ENCODE measurements at places on chromosomes 5 and 9.

GRCh38 chr9:757246-757881 is 84.1 kb upstream of the DMRT1 start:
- no peak overlapping the region for H3K27ac ChIP-seq
- H3K4me3 ChIP-seq = no peak overlapping the region
- no peaks in the 10 kb centered on the region for H3K36me3 ChIP-seq
- H3K27me3 ChIP-seq = no peaks in the 10 kb centered on the region
- H3K4me1 ChIP-seq = peaks cover 8% of the 10 kb centered on the region

DNA sequence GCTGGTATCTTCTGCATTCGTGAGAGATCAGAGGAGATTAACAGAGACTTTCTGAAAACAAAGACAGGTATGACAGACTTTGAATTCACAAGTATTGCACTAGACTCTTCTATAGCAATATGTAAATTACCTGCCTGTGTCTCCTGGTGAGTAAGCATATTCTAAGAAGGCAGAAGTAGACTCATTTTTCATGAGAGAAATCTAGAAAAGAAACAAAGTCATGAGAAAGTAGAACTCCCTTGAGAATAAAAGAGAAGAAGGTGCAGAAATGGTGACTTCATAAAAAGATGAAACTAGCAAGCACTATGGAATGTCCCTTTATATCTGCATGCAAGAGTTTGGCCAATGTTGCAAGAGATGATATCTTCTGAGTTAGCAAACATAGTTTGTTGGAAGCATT is 419.8 kb downstream of the DMRT2 start:
- H3K27me3 ChIP-seq = no peaks in the 10 kb centered on the region
- no peaks in the 10 kb centered on the region for H3K36me3 ChIP-seq
- no peaks in the 10 kb centered on the region for H3K4me1 ChIP-seq
- no peak for DNase-seq

DNA sequence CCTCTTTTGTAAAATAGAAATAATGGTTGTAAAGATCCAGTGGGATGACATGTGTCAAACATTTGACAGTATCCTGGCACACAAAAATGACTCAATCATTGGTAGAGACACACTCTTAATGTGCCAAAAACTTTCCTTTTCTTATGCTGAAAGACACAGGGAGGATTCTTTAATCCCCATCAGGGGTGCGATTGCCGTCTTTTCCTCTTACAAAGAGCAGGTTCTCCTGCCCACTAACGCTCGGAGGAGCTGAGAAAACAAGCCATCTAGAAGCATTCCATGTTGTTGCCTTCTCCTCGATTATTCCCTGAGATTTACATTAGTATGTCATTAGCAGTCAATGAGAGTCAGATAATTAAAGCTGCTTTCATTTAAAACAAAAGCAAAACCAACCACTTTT is 342.6 kb upstream of the CCNH start:
- peaks cover 2% of the 10 kb centered on the region for H3K27me3 ChIP-seq
- H3K27ac ChIP-seq = no peak overlapping the region
- H3K4me1 ChIP-seq = no peaks in the 10 kb centered on the region
- H3K4me3 ChIP-seq = no peak overlapping the region

- H3K36me3 ChIP-seq = no peaks in the 10 kb centered on the region
- DNase-seq = no peak
- no peak overlapping the region for H3K4me3 ChIP-seq
- H3K27me3 ChIP-seq = no peaks in the 10 kb centered on the region
- no peak overlapping the region for H3K27ac ChIP-seq
These were observed 131.0 kb upstream of the VCAN start for GRCh38 chr5:83340511-83340918.

- H3K27ac ChIP-seq = no peak overlapping the region
- H3K4me3 ChIP-seq = no peak overlapping the region
- DNase-seq = no peak
- no peaks in the 10 kb centered on the region for H3K4me1 ChIP-seq
These were observed 246.1 kb downstream of the TRIM32 start for GRCh38 chr9:116933251-116933650.

- H3K27ac ChIP-seq = no peak overlapping the region
- H3K4me1 ChIP-seq = no peaks in the 10 kb centered on the region
- no peaks in the 10 kb centered on the region for H3K27me3 ChIP-seq
- H3K36me3 ChIP-seq = peaks cover 51% of the 10 kb centered on the region
- no peak for DNase-seq
These were observed 19.0 kb downstream of the ABL1 start for GRCh38 chr9:130854092-130854491.

DNA sequence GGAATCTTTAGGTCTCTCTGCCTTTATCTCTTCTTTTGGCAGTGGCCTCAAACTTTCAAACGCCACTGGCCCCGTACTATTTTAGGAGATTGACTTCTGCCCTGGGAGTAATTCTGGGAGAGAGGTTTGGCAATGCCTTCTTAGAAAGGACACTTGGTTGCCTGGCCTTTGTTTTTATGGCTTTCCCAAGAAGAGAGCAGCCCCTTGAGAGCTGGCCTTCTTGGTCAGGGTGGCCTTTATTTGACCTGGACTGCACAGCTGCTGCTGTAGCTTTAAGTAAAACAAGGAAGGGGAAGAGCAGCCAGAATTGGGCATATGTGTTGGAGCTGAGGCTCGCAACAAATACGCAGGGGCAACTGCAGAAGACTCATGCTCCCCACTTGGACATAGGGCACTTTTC is 60.8 kb downstream of the PTPN3 start:
- peaks cover 3% of the 10 kb centered on the region for H3K4me1 ChIP-seq
- no peak overlapping the region for H3K27ac ChIP-seq
- H3K36me3 ChIP-seq = no peaks in the 10 kb centered on the region

DNA sequence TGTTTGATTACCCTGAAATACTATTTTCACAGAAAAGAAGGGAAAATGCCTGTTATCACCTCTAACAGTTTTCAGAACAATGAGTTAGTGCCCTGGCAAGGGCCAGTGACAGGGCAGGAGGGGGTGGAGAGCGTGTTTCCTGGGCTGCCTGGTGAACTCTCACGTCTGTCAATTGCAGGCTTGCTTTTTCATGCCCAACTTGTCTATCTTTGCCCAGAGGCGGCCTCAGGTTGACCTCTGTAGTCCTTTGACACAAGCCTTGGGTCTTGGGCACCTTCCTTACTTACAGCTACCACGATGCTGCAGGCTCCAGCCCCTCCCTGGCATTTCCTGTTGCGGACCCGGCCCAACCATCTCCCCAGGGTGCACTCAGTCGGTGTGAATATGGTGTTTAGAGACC is 2.2 kb upstream of the CEL start:
- peaks cover 12% of the 10 kb centered on the region for H3K36me3 ChIP-seq
- H3K27ac ChIP-seq = peak overlapping the region; percentile 77
- peak; percentile 11 for DNase-seq
- H3K27me3 ChIP-seq = no peaks in the 10 kb centered on the region
- no peak overlapping the region for H3K4me3 ChIP-seq

DNA sequence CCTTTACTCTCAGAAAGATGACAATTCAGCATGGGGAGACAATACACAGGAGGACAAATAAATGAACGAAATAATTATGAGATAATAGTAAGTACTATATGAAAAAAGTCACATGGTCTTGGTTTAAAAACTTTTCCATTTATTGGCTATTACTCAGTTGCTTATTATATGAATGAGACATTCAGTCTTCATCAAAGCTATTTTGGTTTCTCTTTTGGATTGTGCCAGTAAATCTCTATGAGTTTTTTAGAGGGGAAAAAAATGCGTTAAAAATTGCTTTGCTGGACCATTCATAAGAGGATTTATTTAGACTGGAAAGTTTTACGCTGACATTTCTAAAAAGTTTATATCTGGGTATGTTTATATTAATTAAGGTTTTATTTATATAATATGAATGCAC is 137.7 kb downstream of the AOPEP start:
- H3K4me3 ChIP-seq = no peak overlapping the region
- no peaks in the 10 kb centered on the region for H3K36me3 ChIP-seq
- peaks cover 33% of the 10 kb centered on the region for H3K4me1 ChIP-seq

- peaks cover 4% of the 10 kb centered on the region for H3K36me3 ChIP-seq
- no peaks in the 10 kb centered on the region for H3K4me1 ChIP-seq
- H3K4me3 ChIP-seq = no peak overlapping the region
- H3K27ac ChIP-seq = no peak overlapping the region
- no peak for DNase-seq
These were observed 32.0 kb downstream of the MAN2A1 start for GRCh38 chr5:109721741-109722140.

- no peaks in the 10 kb centered on the region for H3K36me3 ChIP-seq
- DNase-seq = peak; percentile 50
- H3K4me3 ChIP-seq = no peak overlapping the region
- H3K4me1 ChIP-seq = peaks cover 10% of the 10 kb centered on the region
- H3K27me3 ChIP-seq = no peaks in the 10 kb centered on the region
These were observed 227.0 kb downstream of the ZNF608 start for GRCh38 chr5:124519396-124519795.

GRCh38 chr9:87554171-87554910 is 56.7 kb downstream of the DAPK1 start:
- H3K27me3 ChIP-seq = no peaks in the 10 kb centered on the region
- H3K36me3 ChIP-seq = peaks cover 2% of the 10 kb centered on the region
- peaks cover 49% of the 10 kb centered on the region for H3K4me1 ChIP-seq
- no peak for DNase-seq

GRCh38 chr5:90855296-90856010 is 296.9 kb downstream of the ADGRV1 start:
- no peaks in the 10 kb centered on the region for H3K36me3 ChIP-seq
- peaks cover 20% of the 10 kb centered on the region for H3K4me1 ChIP-seq
- DNase-seq = no peak
- H3K27ac ChIP-seq = no peak overlapping the region

DNA sequence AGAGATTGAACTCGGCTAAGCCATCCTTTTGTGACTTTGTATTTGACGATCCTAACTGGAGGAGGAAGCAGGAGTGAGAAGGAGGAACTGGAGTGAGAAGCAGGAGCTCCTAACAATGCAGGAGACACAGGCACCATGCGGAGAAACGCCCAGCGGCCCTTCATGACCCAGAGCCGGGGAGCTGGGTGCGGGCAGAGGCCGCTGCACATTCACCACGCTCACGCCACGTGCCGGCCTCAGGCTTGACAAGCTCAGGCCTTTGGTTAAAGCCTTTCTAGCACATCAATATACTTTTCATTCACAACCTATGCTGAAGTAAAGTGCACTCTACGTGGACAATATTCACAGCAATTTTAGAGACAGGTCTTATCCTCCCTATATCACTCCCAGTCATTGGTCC is 124.8 kb upstream of the FAM120A start:
- H3K4me3 ChIP-seq = no peak overlapping the region
- no peak for DNase-seq
- no peaks in the 10 kb centered on the region for H3K4me1 ChIP-seq

DNA sequence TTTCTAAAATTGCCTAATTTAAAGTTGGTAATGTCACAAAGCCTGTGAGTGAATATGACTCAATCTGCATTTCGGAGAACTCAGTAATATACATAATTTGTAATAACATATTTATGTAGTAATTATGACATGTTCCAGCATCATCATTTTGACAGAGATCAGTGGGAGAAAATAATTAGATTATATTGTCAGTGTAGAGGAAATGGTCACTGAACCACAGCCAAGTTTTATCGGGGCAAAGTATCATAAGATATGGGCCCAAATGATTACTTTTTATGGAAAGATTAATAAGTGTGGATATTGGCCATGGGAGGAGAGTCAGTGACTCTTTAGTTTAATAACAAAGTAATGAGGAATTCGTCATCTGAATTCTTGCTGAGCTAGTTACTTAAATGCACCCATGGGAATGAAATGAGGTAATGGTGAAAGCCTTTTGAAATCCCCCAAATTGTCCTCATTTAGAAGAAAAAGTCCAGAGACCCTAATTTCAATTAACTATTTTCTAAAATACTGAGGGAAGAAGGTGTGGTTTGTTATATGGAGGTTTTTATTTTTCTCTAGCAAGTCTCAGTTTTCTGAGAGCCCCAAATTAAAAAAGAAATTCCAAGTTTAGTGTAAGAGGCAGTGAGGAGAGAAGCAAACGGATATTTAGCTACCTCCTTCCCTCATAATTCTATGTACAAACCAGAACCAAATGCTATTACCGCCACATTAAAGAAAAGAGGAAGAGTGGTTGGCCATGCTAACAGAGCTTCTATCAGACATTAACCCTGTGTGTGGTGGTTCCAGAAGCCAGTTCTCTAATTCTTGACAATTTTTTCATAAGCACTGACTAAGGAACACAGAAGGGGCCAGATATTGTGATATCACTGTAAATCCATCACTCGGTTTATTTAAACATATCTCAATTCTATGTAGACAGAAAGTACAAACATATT is 37.7 kb upstream of the MRPS30 start:
- no peaks in the 10 kb centered on the region for H3K36me3 ChIP-seq
- no peak overlapping the region for H3K27ac ChIP-seq

GRCh38 chr5:154047324-154047723 is 8.6 kb downstream of the MFAP3 start:
- H3K4me1 ChIP-seq = peaks cover 3% of the 10 kb centered on the region
- no peak for DNase-seq
- H3K27me3 ChIP-seq = no peaks in the 10 kb centered on the region
- no peak overlapping the region for H3K4me3 ChIP-seq

DNA sequence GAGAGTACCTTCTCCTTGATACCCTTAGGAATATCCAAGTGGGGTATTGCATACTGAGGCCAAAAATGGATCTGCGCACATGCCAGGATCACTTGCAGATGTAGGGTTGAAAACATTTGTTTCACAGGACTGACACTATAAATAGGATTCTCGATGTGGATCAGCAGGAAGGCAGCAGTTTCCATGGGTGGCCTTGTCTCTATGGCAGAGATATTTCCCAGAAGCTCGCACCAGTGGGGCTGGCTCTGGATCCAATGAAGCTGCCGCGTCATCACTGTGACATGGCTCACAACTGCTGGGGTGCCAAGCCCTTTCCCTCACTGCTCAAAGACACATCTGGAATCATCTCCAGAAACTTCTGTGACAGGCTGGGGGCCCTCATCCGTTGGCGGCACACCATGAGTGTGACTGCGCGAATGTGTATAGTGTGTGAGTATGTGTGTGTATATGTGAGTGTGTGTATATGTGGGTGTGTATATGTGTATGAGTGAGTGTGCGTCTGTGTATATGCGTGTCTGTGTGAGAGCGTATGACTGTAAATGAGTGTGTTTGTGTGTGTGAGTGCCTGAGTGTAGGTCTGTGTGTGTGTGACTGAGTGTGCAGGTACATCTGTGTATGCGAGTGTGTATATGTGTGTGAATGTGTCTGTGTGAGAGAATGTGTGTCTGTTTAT is 182.5 kb downstream of the GAS1 start:
- no peaks in the 10 kb centered on the region for H3K36me3 ChIP-seq
- H3K27ac ChIP-seq = no peak overlapping the region
- DNase-seq = no peak
- H3K4me3 ChIP-seq = no peak overlapping the region

DNA sequence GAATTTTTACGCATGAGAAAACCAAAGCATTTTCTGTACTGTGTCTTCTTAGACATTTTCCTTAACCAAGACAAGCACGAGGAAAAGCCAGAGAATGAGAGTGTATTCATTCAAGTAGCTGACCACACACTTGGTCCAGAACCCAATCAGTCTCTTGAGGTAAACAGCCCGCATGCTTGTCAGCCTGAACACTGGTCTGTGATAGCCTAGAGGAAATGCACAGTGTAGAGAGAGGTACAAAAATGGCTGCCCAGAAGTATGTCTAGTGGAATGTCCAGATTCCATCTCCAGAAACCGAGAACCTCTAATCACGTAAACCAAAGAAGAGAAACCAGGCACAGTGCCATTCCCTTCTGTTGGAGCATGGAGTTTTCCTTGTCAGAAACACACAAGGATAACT is 80.0 kb upstream of the SNX2 start:
- H3K4me3 ChIP-seq = no peak overlapping the region
- H3K36me3 ChIP-seq = no peaks in the 10 kb centered on the region
- no peaks in the 10 kb centered on the region for H3K4me1 ChIP-seq
- DNase-seq = no peak

- no peaks in the 10 kb centered on the region for H3K4me1 ChIP-seq
- H3K4me3 ChIP-seq = no peak overlapping the region
- no peaks in the 10 kb centered on the region for H3K27me3 ChIP-seq
- DNase-seq = no peak
- H3K36me3 ChIP-seq = no peaks in the 10 kb centered on the region
These were observed 193.3 kb downstream of the SMC2 start for GRCh38 chr9:104287253-104287878.
